ENCODE measurements at places on chromosomes 7 and 10.

- DNase-seq = no peak
Measured at GRCh38 chr10:97101166-97101940, 84.4 kb downstream of the SLIT1 start.

GRCh38 chr10:18044976-18045720, 93.4 kb downstream of the SLC39A12 start:
- DNase-seq = no peak

DNA sequence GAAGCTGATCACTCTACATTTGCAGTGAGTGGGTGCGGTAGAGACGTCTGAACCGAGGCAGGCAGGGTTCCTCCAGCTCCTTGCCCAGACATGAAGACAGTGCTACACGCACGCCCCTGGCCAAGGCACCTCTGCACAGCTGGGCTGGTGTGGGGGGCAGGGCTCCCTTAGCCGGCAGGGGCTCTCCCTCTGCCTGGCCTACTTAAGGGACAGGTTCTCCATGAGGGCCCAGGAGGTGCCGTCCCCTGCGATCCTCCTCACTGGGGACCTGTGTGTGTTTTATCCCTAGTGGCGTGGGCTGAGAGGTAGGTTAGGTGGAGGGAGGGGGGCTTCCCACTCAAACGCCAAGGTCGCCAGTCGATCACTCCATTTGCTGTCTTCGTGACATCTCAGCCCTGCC, 35.3 kb downstream of the IL15RA start:
- no peak for DNase-seq

GRCh38 chr10:63143987-63144386, 10.9 kb downstream of the NRBF2 start:
- no peak for DNase-seq

DNA sequence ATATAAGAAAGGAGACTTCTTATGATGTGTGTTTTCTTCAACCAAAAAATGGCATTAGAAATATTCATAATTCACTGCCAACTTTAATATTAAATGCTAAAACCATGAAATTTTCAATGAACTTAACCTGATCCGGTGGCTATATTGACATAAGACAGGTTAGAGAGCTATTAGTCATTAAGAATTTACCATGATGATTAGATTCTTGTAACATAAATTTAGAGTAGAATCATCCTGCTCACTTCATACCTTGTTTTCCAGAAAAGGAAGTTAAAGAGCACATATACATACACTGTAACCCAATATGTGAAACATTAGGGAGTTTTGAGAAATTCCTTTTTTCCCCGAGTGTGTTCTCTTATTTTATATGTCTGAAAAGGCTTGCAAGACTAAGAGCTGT, 430.3 kb upstream of the SEMA3A start:
- no peak for DNase-seq

DNA sequence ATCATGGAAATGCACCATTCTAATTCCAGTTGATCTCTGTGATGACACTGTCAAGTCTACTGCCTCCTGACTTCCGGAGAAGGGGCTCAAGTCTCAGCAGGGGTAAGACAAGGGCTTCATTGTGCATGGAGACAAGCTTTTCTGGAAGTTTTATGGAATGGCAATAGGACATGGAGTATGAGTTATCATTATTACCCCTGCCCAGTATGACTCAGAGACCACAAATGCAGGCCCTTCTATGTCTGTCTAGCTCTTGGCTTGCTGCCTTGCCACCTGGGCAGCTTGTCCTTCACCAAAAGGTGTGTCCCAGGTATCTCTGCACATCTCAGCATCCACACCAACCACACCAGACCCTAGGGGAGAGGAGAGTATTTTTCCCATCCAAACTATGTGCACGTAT, 34.9 kb upstream of the KIAA1217 start:
- no peak for DNase-seq

DNA sequence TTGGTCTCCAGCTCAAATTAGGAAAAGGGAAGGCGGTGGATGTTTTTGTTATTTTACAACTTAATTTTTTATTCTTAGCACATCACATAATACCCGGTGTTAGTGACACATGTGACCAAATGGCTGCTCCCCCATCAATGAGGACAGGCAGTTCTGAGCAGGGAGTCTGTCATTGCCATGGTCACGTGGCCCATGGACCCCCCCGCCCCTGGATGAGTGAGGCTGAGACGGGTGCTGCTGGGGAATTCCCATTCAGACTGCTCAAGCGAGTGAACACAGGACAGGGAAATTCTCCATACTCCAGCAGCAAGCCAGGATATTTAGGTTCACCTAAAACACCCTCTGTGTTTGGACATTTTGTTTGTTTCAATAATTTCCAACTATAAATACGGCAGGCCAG, 34.7 kb upstream of the SLC35B4 start:
- DNase-seq = no peak
